ENCODE measurements at places on chromosomes 6 and 20. TPM values are rescaled to one million over a fixed set of nuclear protein-coding genes. Genes with fewer than 3 reads are reported as not detected.
A peak's percentile ranks its signal among the peaks of the same experiment; 100 is the strongest.

- DNase-seq: peak; percentile 52
Measured at GRCh38 chr20:62997417-62998035, 9.2 kb downstream of the BHLHE23 start.

GRCh38 chr6:65638047-65638831, 68.8 kb downstream of the EYS start:
- DNase-seq: peak; percentile 45

The GMPR gene
- 125 TPM for total RNA-seq

The CAP2 gene
- total RNA-seq: 137 TPM

The FBXO5 gene
- total RNA-seq: 2.4 TPM

The SDC4 gene
- total RNA-seq: 82.1 TPM

The FERMT1 gene
- 1.5 TPM for total RNA-seq
